T-cell (primary cell): ENCODE measurements at places on chromosomes 5 and 9.
A peak's percentile ranks its signal among the peaks of the same experiment; 100 is the strongest.

DNA sequence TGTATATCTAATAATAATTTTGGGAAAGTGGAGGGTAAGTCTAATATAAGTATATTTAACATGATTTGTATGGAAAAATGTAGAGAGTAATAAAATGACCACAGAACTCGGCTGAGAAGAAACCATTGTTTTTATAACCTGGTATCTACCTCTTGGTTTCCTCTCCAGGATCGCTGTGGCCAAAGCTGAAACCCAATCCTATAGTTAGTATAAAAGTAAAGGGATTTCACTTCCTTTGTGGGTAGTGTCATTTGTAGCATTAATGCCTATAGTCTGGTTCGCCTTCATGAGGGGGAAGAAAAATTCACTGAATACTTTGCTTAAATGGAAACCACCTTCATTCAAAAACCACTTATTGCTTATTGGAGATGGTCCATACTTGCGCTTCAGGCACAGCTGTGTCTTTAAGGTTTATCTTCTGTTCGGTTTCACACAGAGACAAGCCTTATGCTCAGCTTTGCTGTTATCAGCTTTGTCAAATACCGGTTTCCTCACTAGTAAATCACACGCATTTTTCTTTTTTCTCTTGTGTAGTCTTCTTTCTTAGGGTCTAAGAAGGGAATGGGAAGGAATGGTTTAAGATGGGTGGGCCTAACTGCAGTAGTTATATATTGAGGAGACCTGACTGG lies 12.1 kb downstream of the PIK3R1 start:
- peaks cover 36% of the 10 kb centered on the region for H3K36me3 ChIP-seq
- DNase-seq = no peak
- no peak overlapping the region for H3K4me3 ChIP-seq
- no peaks in the 10 kb centered on the region for H3K27me3 ChIP-seq

DNA sequence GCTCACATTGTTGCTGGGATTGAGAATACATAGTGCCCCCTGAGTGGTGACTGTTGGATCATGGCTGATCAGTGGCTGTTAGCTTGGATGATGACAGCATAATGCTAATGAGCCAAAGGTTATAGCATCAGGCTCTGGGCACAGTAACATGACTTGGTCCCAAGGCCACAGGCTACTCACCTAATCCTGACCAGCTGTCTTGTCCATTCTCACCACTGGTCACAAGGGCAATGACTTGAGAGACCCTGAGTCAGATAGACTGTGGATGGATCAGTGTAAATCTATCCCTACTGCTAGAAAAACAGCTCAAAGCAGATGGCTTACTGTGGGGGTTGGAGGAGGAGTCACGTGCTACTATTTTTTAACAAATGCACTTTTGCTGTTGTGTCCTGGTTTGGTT lies 74.7 kb downstream of the AOPEP start:
- H3K4me1 ChIP-seq = no peaks in the 10 kb centered on the region
- DNase-seq = no peak
- H3K27ac ChIP-seq = no peak overlapping the region
- H3K36me3 ChIP-seq = peaks cover 7% of the 10 kb centered on the region

DNA sequence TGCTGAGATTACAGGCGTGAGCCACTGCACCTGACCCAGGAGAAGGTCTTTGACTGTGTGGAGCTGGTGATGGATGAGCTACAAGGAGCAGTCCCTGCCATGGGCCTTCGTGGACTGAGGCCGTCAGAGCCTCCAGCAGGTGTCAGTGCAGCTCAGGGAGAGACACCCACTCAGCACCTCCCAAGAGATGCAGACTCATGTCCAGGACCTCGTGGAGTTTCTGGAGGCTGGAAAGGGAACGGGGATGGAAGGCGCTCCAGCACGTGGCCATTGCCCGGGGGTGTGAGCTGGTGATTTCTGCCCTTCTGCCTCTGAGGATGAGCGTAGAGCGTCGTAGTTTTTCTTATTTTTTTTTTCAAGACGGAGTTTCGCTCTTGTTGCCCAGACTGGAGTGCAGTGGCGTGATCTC lies 9.5 kb downstream of the TOR4A start:
- H3K36me3 ChIP-seq = no peaks in the 10 kb centered on the region
- no peak for DNase-seq
- peaks cover 20% of the 10 kb centered on the region for H3K27me3 ChIP-seq
- no peak overlapping the region for H3K4me3 ChIP-seq
- H3K4me1 ChIP-seq = no peaks in the 10 kb centered on the region

GRCh38 chr5:36610621-36611020 lies 4.2 kb downstream of the SLC1A3 start:
- H3K36me3 ChIP-seq = no peaks in the 10 kb centered on the region
- H3K4me3 ChIP-seq = no peak overlapping the region
- peaks cover 10% of the 10 kb centered on the region for H3K27me3 ChIP-seq
- DNase-seq = no peak
- H3K27ac ChIP-seq = no peak overlapping the region
- peaks cover 4% of the 10 kb centered on the region for H3K4me1 ChIP-seq

DNA sequence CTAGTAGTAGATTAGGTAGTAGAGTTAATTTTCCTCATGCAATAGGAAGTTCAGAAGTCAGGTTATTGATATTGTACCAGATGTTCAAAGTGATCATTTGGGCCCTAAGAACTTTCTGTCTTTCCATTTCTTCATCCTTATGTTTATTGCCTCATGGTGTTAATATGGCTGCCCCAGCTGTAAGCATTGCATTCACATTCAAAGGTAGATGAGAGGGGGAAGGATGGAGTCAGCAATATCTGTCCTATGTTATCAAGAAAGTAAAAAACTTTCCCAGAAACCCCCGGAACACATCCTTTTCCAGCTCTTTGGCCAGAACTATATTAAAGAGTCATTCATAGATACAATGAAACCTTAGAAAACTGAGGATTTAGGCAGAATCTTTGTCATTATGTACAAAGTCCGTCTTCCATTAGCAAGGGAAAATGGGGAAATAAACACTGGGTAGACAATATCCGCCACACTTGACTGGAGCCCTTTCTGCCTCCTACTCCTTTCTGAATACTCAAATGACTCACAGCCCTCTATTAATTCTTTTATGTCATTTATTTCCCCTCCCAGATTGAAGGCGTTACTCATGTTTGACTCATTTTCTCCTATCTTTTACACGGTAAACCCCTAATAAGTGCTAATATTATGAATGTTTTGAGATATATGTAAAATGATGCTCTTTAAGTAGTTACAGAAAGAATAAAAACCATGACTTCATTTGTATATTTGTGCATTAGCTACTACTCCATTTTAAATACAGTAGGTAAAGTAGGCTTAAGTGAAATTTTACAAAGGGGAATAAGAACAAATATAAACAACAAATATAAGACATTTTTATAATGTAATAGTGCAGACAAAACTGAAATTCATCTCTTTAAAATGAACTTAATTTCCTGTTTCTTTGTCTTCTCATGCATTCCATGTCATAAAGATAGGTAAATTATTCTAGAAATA lies 127.6 kb downstream of the SLF1 start:
- no peaks in the 10 kb centered on the region for H3K36me3 ChIP-seq
- no peak overlapping the region for H3K4me3 ChIP-seq
- no peak overlapping the region for H3K27ac ChIP-seq
- no peak for DNase-seq
- H3K27me3 ChIP-seq = no peaks in the 10 kb centered on the region

- H3K27ac ChIP-seq = no peak overlapping the region
- H3K27me3 ChIP-seq = no peaks in the 10 kb centered on the region
- H3K36me3 ChIP-seq = peaks cover 6% of the 10 kb centered on the region
- no peak for DNase-seq
These were observed 25.7 kb upstream of the INSYN2B start for GRCh38 chr5:170006021-170006420.

GRCh38 chr9:70412832-70413463 lies 1.5 kb downstream of the KLF9 start:
- DNase-seq = no peak
- peak overlapping the region; percentile 94 for H3K4me3 ChIP-seq
- H3K36me3 ChIP-seq = no peaks in the 10 kb centered on the region
- H3K27ac ChIP-seq = peak overlapping the region; percentile 97
- H3K4me1 ChIP-seq = peaks cover 7% of the 10 kb centered on the region
- no peaks in the 10 kb centered on the region for H3K27me3 ChIP-seq
